ENCODE measurements at places on chromosomes 5 and 9. TPM values are rescaled to one million over a fixed set of nuclear protein-coding genes. Genes with fewer than 3 reads are reported as not detected.

FBP1 gene
- total RNA-seq: not detected

TMEM174 gene
- total RNA-seq: not detected

NRG2 gene
- 5.3 TPM for total RNA-seq

CCDC192 gene
- not detected for total RNA-seq

PCA3 gene
- total RNA-seq: 0.82 TPM

GCNT1 gene
- total RNA-seq: 6.9 TPM

PDE6A gene
- total RNA-seq: not detected

TMEM171 gene
- 0.41 TPM for total RNA-seq

GPR151 gene
- 0.41 TPM for total RNA-seq
